PC-3 (cell line): ENCODE measurements at places on chromosomes 7 and 10.

GRCh38 chr10:74164716-74165529 is 13.9 kb downstream of the ADK start:
- DNase-seq: no peak

DNA sequence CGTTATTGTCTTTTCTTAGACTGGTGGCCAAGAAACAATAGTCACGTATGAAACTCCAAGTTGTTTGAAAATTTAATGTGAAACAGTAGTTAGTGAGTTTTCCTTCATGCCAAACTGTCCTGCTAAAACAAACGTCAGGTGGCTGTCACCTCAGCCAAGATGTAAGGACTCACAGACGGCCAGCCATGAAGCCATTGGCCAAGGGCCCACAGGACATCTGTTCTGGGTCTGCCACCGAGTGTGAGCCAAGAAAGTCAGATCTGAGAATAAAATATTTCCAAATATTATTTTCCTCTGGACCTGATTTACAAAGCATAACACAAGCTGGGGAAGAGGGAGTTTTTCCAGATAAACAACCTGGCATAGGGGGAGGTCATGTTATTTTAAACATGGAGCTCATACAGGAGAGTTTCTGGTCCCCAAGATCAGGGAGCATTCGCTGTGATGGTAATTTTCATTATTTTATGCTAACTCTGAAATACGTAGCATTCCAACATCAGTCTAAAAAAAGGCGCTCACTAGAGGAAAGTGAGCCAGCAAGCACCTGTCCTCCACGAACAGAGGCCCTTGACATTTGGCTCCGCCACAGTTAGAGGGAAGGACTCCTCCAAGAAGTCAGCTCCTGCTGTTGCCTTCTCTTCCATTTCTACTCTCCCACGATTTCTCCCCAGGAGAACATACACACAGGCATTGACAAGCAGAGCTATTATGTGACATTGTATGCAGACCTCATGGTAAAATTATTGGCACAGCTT is 38.9 kb upstream of the LANCL2 start:
- no peak for DNase-seq

GRCh38 chr7:44294325-44295069 is 30.9 kb downstream of the CAMK2B start:
- no peak for DNase-seq

DNA sequence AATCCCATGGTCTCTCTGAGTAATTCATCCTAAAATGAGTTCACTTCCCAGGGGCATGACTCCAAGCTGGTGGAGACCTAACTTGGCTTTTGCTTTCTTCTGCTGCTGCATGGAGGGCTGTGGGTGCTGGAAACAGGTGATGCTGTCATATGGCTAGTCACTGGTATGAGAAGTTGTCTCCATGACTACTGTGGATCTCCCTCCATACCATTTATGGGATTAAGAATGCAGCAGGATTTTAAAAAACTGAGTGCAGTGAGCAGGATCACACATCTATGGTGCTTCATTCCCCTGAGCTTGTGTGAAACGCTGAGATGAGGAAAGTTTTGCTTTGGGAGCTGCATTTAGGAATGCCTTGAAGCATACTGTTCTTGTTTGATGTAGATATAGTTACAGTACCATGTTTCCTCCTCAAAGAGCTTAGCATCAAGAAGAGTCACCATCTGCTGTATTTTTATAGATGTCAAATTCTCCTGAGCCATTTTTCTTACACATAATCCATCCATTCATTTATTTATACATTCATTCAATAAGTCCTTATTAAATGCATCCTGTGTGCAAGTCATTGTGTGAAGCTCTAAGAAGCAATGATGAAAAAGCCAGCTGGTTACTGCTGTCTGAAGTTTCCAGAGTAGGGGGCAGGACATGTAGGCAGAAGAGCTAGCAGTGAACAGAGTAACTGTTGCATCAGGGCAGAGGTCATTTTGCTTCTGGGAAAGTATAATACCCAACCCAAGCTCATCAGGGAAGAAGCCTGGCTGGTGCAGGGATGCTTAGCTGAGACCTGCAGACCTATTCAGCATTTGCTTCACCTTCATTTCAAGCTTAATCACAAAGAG is 534.8 kb downstream of the AUTS2 start:
- DNase-seq: no peak

DNA sequence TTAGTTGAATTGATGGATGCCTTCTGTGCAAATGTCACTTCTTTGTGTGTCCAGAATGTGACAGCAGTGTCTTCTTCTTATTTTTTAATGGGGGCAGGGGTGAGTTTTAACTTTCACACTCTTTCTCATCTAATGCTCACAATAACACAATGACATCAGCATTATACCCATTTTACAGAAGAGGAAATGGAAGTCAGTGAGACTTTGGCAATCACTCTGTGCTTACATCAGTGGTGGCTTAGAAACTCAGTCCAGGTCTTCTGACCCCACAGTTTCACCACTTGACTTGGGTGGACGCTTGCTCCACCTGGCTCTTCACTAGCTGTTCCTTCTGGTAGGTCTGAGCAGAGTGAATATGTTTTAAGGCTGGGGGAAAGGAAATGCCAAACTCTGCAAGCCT is 124.0 kb downstream of the PRKCQ start:
- DNase-seq: no peak

- no peak for DNase-seq
Observed at GRCh38 chr10:4514445-4515108, 311.4 kb upstream of the AKR1E2 start.

GRCh38 chr10:29450405-29450804 is 161.5 kb downstream of the LYZL1 start:
- DNase-seq: no peak

- peak; percentile 90 for DNase-seq
Observed at GRCh38 chr10:22823109-22823508, 104.7 kb upstream of the ARMC3 start.

DNA sequence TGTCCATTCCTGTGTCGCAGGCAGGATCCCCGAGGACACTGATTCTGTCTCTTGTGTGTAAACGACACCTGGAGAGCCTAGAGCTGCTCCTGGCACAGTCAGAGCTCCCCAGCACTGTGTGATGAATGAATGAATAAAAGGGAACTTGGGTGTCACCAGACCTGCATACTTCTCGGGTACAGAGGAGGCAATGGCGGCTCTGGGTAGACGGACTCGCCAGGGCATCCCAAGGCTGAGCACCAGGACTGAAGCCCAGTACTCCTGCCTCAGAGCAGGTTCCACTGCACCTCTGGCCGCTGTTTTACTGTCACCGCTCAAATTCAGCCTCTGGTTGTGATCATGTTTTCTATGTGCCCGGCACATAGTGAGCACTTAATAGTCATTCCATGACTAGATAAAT is 255.8 kb downstream of the GLRX3 start:
- no peak for DNase-seq
